ENCODE measurements at places on chromosomes 3 and 15.

DNA sequence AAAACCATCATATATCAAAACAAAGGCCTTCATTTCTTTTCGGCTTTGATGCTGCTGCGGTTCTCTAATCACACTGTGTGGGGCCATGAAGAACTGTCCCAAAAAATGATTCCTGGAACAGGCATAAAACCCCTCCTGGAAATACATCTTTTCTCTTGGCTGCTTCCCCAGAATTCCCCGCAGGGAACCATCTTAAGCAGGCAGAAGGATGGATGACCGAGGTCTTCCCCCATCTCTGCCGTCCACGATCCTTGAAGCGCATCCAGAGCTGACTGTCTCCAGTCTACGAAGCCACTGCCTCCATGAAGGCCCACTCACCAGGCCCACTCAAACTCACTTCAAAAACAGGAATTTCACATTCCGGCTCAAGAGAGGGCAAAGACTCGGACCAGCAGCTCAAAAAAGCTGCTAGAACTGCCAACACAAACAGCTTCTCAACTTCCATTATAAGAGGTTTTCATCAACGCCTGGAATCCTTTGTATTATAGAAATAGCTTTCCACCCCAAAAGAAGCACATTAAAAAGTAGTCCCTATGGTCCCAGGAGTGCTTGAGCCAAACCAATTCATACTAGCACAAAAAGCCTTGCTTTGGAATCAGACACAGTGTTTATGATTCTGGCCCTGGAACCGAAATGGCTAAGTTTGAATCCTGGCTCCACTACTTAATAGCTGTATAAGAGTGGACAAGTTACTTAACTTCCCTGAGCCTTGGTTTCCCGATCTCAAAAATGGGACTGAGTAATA is 487.5 kb upstream of the WNT5A start:
- DNase-seq, result no peak

- no peak for DNase-seq
Measured at GRCh38 chr3:73207946-73208440, 146.5 kb downstream of the EBLN2 start.

DNA sequence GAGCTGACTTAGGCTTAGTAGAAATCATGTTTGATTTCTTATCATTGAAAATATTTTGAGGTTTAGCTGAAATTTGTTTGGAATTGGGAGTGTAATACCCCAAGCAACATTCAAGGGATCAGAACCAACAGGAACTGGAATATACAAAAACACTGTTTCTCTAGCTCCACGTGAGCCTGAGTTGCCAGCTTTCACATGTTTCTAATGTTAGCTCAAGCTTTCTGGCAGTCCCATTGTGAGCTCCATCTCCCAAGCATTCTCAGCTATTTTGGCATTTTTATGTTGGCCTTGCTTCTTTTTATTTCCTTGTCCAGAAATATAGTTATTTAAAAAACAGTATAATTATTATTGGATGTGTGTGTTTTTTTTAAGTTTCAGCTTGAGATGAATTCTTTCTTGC is 427.1 kb upstream of the DPH6 start:
- no peak for DNase-seq

DNA sequence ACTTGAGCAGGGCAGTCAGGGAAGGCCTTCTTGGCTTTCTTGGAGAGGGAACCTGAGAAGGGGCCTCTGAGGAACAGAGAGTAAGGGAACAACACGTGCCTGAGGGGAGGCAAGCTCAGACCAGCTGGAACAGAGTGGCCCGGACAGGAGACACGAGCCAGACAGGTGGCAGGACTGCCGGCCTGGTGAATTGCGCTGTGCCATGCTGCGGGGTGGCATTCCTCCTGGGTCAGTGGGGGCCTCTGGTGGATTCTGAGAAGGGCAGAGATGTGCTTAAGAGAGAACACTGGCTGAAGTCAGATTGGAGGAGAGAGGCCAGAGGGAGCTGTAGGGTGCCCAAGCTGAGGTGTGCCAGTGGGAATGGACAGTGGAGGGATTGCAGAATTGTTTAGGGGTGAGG is 4.9 kb downstream of the CHAC1 start:
- DNase-seq, result no peak

DNA sequence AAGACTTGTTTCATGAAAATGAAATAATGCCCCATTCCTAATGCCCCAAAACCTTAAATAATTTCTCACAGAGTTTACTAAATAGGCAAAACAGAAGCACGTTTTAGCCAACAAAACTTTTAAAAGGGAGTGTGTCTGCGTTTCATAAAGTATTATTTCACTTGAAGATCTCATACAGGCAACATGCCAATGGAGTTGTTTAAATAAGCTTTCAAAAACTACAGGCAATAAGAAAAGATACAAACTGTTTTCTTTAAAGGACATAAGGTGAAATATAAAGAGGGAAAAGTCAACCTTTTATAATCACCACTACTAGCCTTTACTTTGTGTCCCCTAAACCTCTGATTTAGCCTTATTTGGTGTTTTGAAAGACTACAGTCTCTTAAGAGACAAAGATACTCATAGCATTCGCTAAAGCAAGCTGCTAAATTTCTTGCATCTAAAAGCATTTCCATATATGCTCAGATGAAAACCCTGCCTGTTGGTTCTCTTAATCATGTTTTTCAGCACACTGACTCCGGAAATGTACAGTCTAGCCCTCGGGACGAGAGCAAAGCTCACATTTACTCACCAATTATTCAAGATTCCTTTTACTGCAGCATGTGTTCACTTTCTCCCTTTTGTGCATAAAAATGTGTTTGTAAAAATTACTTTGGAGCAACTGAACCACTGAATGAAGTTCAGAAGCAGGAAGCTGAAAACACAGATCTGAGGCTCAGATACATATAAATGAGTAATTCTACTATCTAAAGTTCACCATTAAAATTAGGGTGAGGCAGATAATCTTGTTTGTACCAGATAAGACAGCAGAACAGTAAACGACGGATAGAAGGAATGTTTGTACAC is 119.0 kb downstream of the GOLIM4 start:
- DNase-seq, result no peak

GRCh38 chr3:99839613-99840012 is 22.0 kb downstream of the CMSS1 start:
- DNase-seq, result no peak

GRCh38 chr3:15844889-15845288 is 47.1 kb upstream of the ANKRD28 start:
- DNase-seq, result no peak

- DNase-seq, result no peak
Measured at GRCh38 chr3:172241405-172241804, 202.0 kb downstream of the FNDC3B start.

DNA sequence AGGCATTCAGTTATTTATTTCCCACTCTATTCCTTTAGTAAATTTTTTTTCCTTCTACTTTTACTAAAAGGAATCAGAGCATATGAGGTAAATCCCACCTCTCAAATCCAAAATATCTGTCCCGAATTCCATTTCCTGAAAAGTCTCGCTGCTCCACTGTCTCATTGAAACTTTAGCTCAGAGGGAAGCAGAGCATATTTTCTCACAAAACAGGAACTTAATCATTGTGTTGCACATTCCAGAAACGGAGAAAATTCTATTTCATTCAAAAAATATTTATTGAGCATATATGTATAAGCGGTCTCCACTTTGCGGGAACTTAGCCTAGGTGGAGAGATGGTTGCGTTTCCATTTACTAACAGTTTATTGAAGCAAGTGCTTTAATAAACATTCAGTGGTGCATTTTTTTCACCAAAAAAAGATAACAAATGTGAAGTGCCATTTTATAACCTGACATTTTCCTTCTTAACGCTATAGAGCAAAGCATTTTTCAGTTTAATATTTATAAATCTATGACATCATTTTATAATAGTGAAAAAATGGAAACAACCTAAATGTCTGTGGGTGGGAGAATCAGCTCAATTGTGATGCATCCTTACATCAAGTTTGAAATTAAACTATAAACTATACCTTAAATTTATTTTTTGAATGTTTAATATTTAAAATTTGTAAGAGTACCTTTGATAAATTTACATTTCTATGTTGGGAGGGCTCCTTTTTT is 67.2 kb upstream of the CSTA start:
- no peak for DNase-seq

- DNase-seq, result no peak
Measured at GRCh38 chr15:75193976-75194375, 7.7 kb upstream of the C15orf39 start.

- no peak for DNase-seq
Measured at GRCh38 chr3:107488942-107489341, 33.8 kb upstream of the BBX start.

DNA sequence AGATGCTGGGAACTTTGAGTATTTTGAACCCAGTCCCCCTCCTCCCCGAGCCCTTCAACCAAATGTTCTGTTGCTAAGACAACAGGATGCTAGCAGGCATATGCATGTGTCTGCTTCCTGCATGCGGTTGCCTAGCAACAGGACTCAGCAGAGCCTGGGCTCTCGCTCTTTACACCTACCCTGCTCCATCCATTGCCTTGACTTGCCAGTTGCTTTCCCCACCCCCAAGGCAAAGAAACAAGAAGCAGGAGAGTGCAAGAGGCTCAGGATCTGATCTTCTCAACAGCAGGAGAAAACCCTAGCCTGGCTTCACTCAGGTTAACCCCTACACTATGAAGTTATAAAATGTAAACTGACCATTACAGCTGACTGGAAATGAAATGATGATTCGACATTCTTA is 393.0 kb downstream of the IGSF11 start:
- DNase-seq, result no peak

DNA sequence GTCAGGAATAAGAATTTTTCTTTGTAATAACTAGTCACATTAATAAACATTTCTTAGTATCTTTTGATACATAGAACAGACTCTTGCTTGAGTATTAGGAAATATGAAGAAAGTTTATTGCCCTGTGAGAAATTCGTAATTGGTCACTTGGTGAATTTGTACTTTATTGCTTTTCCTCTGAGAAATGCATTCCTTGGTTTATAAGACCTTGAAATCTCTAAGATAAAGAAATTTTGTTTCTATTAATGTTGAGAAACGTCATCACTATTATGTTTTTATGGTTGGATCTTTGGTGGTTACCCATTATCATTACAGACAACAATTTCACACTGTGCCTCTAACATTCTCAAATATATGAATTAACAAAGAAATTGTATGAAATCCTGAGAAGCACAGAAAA is 652.0 kb upstream of the NECTIN3 start:
- DNase-seq, result no peak

GRCh38 chr15:66413579-66413978 is 26.9 kb downstream of the MAP2K1 start:
- DNase-seq, result no peak

DNA sequence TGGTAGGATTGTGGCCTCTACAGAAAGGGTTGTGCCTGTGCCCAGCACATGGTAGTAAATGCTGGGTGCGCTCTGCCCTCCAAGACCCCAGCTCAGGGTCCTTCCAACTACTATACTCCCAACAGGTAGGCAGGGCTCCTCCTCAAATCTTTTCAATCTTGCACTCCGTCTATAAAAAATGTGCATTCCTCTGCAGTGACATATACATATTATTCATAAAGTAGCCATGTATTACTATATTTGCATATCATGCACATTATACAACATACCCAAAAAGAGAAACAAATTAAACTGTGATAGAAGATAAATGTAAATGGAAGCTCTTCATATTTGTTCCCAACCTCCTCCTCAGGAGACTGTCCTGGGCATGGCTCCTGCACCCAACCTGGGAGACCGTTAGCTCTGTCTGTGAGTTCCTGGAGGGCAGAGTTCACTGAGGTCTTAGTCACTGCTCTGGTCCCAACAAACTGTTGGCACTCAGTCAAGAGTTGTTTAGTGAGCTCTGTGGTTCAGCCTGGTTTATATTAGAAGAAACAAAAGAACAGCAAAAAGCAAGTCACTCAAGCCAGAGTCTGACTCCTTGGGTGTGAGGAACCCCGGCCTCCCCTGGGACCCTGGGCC is 47.7 kb upstream of the GRIP2 start:
- DNase-seq, result no peak

DNA sequence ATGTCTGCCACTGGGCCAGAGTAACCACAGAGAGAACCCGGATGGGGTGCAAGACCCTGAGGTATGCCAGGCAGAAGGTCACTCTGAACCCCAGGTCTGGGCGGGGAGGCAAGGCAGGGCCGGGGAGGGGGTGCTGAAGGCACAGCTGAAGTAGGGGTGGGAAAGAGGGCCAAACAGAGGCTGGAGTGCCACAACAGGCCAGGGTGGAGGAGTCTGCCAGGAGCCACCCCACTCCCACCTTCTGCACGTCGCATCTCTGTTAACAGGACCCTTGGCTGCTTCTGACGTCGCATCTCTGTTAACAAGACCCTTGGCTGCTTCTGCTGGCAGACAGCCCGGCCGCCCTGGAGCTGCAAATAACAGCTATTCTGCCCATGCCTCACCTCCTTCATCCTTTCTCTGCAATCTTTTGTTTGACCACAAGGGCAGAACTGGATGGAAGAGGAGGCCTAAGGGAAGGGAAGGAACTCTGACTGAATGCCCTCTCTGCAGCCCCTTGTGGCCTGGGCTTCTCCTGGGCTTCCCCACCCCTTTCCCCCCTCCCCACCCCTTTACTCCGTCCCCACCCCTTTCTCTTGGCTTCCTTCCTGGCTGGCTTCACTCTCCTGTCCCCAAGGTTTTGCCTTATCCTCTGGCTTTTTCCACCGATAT is 20.6 kb upstream of the FBLN2 start:
- no peak for DNase-seq

GRCh38 chr3:17330660-17331059 is 411.8 kb downstream of the TBC1D5 start:
- DNase-seq, result no peak

GRCh38 chr3:128091586-128091985 is 32.0 kb downstream of the RUVBL1 start:
- no peak for DNase-seq

DNA sequence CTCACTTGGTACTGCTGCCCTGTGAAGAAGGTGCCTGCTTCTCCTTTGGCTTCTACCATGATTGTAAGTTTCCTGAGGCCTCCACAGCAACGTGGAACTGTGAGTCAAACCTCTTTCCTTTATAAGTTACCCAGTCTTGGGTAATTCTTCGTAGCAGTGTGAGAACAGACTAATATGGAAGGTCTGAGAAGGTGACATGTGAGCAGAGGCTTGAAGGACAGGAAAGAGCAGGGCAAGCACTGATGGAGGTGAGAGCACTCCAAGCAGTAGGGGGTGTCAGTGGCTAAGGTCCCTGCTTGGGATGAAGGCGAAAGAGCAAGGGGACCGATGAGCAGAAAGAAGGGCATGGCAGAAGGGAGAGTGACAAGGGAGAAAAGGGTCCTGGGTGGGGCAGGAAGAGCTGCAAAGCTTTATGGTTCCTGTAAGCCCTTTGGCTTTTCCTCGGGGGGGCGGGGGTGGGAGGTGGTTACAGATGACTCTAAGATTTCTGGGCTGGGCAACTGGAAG is 3.5 kb downstream of the EIF4E3 start:
- DNase-seq, result no peak

DNA sequence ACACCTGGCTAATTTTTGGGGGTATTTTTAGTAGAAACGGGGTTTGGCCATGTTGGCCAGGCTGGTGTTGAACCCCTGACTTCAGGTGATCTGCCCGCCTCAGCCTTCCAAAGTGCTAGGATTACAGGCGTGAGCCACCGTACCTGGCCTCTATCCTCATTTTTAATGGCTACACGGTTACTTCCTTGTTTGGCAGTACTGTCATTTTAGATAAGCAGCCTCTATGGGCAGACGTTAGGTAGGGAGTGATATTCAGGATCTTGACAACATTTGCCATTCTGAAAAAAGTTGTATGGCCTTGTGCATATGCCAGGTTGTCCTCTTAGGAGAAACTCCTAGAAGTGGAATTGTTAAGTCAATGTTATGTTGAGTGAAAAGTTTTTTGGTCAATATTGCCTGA is 141.7 kb downstream of the ITPR1 start:
- no peak for DNase-seq
